Pulmonary artery endothelial cell (primary cell): ENCODE measurements at places on chromosomes 6 and 20. TPM values are rescaled to one million over a fixed set of nuclear protein-coding genes. Genes with fewer than 3 reads are reported as not detected.

DNA sequence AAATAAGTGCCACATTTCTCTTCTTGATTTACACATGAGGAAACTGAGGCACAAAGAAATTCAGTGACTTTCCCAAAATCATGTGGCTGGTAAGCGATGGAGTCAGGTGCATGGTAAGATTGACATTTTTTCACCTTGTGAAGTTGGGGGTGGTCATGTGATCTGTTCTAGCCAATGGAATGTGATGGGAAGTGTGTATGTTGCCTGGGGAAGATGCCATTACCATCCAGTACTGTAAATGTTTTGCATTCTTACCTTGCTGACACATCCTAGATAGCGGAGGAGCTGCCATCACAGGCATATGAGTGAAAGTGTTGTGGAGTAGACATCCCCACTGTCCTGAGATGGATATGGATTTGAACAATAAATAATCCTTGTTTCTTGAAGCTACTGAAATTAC is 499.6 kb upstream of the SULF2 start:
- no peak for DNase-seq

- DNase-seq, result no peak
Observed at GRCh38 chr6:158328952-158329351, 16.7 kb downstream of the TULP4 start.

DNA sequence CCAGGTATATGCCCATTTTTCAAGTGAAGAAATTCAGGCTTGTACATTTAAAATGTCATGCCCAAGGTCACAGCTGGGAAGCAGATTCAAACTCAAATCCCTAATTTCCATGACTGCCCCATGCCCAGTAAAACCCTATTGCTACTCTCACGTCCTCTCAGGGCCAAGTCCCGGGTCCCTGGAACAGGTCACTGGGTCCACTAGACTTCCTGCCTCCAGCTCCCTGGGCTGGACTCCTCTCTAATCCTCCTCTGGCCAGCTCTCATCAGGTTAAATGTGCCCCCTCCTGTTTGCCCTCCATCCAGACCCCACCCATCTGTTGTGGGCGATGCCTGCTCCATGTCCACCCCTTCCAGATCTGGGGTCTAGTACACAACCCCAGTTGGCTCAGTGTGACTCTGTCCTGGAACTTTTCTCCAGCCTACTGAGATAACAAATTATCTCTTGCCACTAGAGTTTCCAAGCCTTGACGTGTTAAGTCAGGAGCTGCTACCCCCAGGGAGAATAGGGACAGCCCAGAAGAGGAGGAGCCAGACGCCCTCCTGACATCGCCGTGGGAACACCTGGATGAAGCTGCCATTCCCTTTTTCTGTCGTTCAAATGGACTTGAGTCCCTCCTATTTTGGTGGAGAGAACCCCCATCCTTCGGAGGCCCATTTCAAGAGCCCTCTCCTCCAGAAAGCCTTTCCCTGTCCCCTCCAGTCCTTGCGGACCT is 3.7 kb upstream of the SPDEF start:
- no peak for DNase-seq

- DNase-seq, result no peak
Observed at GRCh38 chr6:40585651-40586269, 1.4 kb downstream of the LRFN2 start.

GRCh38 chr6:138514860-138515540 is 15.7 kb upstream of the NHSL1 start:
- DNase-seq, result no peak

- no peak for DNase-seq
Observed at GRCh38 chr6:46688966-46689335, 1.3 kb downstream of the TDRD6 start.

DNA sequence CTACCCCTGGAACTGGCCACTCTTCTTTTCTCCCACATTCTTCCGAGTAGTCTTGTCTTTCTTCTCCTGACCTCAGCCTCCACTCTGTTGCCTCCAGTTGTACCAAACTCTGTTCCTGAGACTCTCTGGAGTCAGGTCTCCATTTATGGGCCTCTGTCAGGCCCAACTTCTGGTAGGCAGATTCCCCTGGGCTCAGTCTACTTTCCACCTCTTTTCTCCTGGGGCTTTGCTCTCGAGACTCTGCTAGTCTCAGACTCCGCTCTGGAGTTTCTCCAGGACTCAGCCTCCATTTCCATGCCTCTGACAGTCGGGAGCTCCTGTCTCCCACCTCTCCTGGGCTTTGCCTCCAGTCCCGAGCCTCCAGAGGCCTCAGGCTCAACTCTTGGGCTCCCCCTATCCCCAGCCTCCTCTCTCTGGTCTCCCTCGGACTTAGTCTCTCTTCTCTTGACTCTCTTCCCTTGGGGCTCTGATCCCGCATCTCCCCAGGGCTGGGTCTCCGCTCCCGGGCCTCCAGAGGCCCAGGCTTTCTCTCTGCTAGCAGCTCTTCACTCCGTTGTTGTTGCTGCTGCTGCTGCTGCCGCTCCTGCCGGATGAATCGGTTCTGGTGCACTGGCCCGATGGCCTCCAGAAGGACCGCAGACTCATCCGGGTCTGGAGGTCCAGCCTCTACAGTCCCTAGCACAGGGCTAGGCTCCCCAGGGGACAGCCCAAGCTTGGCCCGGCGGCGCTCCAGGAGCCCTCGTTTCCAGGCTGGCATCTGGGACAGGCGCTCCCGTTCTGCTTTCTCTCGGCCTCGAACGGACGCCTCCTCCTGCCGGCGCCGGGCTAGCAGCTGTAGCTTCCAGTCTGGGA is 1.1 kb downstream of the PPP1R18 start:
- DNase-seq, result no peak

GRCh38 chr20:35877611-35878010 is 76.7 kb downstream of the SCAND1 start:
- DNase-seq, result no peak

- no peak for DNase-seq
Observed at GRCh38 chr6:106966671-106967640, 7.6 kb downstream of the CD24 start.

- no peak for DNase-seq
Observed at GRCh38 chr20:6863355-6863754, 95.9 kb downstream of the BMP2 start.

DNA sequence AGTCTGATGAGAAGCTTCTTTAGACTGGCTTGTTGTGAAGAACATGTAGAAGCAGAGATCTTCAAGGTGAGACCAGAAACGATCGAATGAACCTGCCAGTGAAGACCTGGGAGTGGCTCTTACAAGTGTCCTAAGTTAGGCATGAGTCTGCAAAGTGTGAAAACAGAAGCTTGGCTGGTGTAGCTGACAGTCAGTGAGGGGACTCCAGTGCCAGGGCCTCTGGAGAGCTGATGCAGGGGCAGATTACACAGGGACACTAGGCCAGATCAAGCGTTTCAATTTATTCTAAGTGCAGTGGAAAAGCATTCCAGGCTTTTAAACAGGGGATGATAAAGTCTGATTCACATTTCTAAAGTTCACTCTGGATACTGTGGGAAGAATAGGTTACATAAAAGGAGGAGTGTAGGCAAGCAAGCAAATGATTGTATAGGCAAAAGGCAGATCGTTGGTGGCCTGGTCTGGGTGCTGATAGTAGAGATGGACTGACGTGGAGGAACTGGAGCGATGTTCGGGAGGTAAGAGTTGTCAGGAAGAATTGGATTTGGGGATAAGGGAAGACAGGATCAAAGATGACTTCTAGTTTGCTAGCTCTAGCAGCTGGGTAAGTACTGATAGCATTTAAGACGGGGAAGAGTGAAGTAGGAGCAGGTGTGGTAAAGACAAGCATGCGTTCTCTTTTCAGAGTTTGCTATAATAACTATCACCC is 133.5 kb downstream of the MAN1A1 start:
- no peak for DNase-seq

DNA sequence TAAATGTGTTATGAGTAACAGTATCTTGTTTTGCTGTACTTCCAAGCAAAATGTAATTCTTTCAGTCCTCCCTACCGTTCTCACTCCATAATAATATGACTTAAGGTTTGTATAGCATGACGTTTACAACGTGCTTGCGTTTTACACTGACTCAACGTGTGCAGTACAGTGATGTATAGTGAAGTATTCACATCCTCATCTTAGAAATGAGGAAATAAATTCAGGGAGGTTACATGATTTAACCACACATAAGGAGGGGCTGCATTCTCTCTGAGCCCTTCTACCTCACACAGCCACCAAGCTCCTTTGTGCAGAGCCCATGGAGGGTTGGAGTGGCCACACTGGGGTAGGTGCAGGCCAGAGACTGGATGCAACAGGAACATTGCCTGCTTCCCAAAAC is 164.5 kb downstream of the MTHFD1L start:
- DNase-seq, result no peak

The PPIL6 gene
- 0.49 and 1.1 TPM in 2 replicates for total RNA-seq

The RAET1L gene
- not detected in 2 replicates for total RNA-seq

The GSTA2 gene
- total RNA-seq, result not detected in 2 replicates

The NKX2-4 gene
- total RNA-seq, result not detected in 2 replicates

The TRIM40 gene
- total RNA-seq, result not detected in 2 replicates

The MCHR2 gene
- total RNA-seq, result not detected in 2 replicates

The GZF1 gene
- 11.8 and 35.7 TPM in 2 replicates for total RNA-seq

The RGS17 gene
- 1.5 and 6.1 TPM in 2 replicates for total RNA-seq
